Activated CD8-positive, alpha-beta memory T cell treated with anti-CD3 and anti-CD28 coated beads for 4 hours (primary cell): ENCODE measurements at places on chromosomes 3 and 15.

GRCh38 chr3:4551794-4552442 is 58.8 kb downstream of the ITPR1 start:
- DNase-seq, result no peak

GRCh38 chr15:78061963-78062427 is 15.5 kb downstream of the TBC1D2B start:
- DNase-seq, result no peak

DNA sequence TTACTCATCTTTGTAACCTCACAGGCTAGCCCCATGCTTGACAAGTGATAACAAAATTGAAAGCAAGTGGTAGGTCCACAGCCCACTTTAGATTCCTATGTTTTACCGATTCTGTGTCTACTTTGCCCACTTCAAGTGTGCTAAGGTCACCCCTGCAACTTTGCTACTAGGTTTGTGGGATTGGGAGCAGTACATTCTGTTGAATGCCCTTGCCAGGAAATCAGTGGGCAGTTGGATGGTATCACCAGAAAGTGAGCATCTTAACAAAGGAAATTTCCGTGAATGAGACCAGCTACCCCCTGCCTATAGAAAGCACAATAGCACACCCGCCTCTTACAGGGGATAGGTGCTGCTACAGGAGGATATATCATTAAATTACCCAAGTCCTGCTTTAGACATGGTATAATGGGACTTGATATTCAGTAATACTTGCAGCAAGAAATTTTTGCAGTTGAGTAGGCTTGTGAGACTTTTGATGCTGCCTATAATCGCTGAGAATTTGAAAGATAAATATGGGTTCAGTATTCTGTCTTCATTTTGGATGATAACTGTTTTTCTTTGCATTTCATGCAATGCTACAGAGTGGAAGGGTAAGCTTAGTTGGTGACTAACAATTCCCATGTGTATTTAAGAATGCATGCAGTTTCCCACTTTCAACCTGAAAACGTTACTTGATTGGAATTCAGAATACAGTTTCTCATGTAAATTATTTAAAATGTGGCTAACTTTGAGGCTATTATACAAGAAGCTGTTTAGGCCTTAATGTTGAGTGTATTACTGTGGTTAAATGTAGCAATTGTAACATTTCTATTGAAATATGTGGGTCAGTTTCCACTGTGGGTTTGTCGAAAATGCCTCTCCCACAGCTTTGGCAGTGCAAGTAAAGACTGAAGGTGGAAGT is 9.5 kb downstream of the EBLN2 start:
- DNase-seq, result no peak

GRCh38 chr3:162087361-162087760 is 590.8 kb downstream of the OTOL1 start:
- DNase-seq, result no peak

- no peak for DNase-seq
These were observed 272.8 kb upstream of the TTC14 start for GRCh38 chr3:180329187-180329586.

DNA sequence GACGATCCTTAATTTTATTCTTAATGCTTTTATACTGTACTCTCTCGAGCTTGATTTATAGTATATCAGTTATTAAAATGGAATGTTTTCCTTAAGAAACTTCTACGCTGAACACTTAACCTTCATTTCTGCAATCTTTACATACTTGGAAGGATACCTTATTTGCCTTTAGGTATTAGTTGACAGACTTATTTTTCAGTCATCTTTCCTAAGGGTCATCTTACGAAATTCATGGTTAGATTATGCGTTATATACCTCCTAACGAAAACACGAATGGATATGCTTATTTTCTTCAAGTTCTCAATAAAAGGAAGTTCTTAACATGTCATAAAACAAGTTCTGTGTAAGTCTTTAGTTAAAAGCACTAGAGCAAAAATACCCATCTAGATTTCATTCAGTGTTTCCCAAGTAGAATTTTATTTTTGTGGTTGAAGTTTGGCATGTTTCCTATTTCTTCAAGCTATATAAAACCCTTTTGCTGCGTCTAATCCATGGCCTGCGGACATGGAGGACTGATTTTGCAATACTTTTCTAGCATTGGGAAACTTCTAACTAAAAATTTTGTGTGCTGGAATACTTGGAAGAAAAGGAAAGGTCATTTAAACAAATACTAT is 231.3 kb downstream of the TP63 start:
- DNase-seq, result no peak

DNA sequence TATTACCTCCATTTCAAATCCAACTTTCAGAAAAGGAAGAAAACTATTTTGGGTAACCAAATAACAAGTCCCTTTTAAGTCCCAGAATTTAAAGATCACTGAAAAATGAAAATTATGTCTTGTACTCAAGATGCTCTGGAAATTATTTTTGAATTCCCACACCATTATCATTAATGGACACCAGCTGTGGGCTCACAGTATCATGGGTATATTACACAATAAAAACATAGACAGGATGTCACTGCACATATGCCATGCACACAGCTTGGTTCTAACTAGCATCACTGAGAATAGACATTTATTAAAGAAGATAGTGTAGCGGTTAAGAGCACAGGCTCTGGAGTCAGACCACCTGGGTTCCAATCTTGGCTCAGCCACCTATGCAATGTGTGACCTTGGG is 130.4 kb downstream of the FRMD5 start:
- DNase-seq, result no peak

DNA sequence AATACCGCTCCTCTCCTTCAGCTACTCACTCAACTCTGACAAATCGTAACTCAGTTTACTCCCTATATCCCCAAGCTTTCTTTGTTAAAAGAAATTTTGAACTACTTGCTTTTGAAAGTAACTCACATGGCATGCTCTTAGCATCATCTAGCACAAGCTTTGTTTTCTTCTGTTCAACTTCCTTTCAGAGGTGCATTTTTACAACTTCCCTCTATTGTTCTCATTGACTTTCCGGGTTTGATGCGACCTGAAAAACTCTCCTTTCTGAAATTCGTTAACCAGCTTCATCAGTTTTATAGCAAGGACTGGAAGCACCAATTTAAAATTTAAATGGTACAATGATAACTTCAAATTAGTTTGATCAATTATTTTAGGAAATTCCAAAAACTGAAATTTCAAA is 629.5 kb upstream of the TGFBR2 start:
- DNase-seq, result no peak

- no peak for DNase-seq
These were observed 19.2 kb upstream of the MFGE8 start for GRCh38 chr15:88932271-88932874.

DNA sequence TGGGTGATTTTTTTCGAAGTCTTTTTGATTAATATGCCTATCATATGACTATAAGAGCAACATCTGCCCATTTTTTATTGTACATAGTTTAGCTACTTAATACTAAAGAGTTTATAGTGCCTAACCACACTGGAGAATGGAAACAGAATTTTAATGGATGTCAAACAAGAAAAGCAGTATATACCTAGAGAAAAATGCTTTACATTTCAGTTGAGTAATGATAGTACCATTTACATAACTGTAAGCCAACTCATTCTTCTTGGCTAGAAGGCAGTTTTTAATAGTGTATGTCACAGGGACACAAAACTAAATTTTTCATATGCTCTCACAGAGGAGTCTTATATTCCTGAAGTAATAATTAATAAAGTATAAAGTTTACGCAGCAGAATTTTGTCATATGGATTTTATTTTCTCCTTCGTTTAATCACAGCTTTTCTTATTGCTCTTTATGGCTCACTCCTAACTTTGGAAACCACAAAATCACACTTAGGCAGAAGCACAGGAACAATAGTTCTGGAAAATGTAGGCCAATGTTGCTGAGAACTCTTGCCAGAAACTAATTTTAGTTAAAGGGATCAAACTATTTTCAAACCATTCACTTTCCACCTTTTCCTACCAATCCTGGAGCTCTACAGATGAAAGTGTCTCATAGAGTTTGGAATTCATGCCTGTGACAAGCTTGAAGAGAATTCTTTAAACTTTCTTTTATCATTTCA is 243.6 kb downstream of the ZIC1 start:
- no peak for DNase-seq

GRCh38 chr3:171125010-171125409 is 98.5 kb upstream of the SLC2A2 start:
- no peak for DNase-seq

- no peak for DNase-seq
These were observed 56.9 kb downstream of the GRIP2 start for GRCh38 chr3:14483286-14483685.

GRCh38 chr3:142931222-142931621 is 32.3 kb downstream of the PAQR9 start:
- DNase-seq, result no peak

DNA sequence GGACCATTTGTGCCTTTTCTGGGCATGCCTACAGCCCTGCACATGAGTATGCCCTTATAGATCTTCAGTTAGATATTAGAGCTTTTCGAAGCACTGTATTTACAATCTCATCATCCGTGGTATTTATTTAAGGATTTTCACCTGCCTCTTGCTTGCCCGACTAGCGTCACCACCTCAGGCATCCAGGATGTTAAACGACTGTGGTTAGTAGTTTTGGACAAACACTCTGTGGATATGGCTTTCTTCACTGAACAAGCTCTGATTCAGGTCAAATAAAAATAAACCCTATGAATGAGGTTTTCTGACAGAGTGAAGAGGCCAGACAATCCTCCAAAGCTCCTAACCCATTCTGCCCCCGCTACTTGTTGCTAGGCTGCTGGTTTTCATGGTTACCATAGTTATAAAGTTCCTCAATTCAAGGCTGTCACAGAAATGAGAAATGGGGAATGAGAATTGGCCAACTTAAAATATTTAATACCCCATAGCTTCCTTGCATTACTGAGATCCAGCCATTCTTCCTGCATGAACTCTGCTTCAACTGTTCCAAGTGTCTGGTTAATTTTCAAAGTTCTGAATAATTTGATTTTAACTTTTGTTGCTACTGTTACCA is 440.1 kb downstream of the GABRG3 start:
- no peak for DNase-seq

- no peak for DNase-seq
These were observed 22.1 kb downstream of the AMOTL2 start for GRCh38 chr3:134352031-134352671.

DNA sequence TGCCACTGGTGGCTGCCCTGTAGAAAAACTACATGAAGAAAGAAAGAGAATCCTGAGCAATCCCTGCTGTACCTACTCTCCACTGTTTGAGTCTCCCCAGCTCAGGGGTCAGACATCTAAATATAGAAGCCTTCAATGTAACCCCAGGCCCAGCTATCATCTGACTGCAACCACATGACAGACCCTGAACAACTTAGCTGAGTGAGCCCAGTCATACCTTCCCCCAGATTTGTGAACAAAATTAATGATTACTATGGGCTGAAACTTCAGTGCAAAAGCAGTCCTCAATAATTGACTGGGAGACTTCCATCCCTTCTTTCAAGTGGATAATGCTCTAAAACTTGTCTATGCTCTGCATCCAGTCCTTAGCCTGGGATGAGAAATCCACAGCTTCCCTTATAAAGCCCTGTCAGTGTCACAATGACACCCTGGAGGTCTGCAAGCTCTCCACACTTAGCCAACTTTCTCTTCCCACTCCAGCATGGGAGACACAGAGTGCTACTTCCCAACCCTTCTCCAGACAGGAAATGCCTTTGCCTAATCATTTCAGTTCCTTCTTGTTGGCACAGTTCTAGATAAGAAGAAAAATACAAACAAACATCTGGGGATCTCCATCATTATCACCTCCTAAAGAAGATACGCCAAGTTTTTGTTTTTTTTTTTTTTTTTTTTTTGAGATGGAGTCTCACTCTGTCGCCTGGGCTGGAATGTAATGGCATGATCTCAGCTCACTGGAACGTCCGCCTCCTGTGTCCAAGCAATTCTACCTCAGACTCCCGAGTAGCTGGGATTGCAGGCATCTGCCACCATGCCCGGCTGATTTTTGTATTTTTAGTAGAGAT is 198.5 kb upstream of the GADL1 start:
- DNase-seq, result no peak

DNA sequence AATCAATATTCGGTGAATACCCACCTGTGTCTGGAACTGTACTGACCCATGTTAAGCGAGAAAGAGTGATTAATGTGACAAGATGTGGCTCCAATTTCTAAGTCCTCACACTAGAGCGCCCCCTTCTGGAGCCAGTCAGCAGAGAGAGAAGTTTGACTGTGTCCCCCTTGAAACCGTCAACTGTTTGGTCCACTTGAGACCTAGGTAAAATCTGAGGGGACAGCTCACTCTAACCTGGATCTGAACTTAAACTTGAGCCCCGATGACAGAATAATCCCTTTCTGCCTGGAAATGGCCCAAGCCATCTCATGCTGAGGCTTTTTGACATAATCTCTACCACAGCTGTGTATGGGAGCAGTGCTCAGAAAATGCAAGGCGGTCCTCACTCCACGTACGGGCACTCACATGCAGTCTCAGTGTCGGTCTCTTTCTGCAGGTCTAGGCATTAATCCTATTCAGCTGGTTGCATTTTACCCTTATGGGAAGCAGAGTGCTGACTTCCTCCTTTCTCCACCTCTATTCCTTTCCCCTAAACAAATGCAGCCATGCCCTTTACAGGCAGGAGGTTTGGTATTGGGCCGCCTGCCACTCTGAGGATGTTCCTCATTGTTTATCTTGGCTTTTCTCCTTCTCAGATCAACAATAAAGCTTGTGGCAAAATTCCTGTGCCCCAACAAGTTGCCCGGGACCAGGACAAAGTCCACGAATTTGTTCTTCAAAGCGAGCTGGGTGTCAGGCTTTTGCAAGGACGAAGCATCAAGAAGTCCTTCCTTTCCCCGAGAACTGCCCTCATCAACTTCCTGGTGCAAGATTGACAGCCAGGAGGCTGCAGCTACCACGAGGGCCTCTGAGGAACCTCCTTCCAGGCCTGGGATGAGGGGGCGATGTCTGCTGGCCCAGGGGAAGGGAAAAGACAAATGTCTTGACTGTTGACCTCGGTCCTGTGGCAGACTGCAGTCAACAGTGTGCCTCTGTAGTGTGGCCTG is 47.5 kb upstream of the LIMD1 start:
- no peak for DNase-seq

- no peak for DNase-seq
These were observed 59.2 kb upstream of the ABHD17C start for GRCh38 chr15:80635953-80636352.

- DNase-seq, result no peak
These were observed 12.2 kb upstream of the IFT57 start for GRCh38 chr3:108234387-108234957.

DNA sequence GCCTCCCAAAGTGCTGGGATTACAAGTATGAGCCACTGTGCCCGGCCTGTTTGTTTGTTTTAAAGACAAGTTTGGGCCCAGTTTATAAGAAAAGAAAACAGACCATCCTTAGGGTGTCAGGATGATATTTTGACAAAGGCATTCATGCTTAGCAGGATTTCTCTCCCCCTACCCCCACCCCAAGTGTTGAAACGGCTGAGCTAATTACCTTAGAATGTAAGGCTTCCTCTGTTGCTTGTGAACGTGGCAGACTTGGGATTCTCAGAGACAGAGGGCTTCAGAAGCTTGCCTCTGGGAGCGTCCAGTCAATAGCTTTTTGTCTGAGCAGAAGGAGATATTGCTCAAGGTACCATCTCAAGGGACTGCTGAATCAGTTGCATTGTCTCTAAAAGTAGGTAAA is 24.0 kb downstream of the FLNB start:
- DNase-seq, result no peak

DNA sequence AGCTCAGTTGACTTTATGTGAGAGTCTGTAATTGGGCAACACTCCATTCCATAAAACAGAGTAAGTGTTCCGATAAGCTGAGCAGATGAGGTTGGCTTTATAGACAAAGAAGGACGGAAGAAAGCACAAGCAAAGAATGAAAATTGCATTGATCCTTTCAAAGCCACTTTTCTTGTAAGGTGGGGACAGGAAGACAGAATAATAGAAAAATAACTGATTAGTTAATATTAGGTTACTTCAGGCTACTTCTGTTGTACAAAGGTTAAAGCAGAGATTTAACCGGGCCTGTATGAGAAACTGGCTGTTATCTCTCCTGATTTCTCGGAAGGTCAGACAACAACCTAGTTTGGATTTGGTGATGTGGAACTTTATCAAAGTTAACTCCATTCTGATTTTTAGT is 15.5 kb upstream of the GPR160 start:
- no peak for DNase-seq
